Colonic mucosa (tissue), 4 donors: ENCODE measurements at places on chromosomes 2 and 18. TPM values are rescaled to one million over a fixed set of nuclear protein-coding genes. Genes with fewer than 3 reads are reported as not detected.

PIKFYVE gene
- 14.6 TPM for total RNA-seq

UPP2 gene
- not detected for total RNA-seq

CLIP4 gene
- total RNA-seq = 2.1 TPM

KCNJ13 gene
- not detected for total RNA-seq

DNA sequence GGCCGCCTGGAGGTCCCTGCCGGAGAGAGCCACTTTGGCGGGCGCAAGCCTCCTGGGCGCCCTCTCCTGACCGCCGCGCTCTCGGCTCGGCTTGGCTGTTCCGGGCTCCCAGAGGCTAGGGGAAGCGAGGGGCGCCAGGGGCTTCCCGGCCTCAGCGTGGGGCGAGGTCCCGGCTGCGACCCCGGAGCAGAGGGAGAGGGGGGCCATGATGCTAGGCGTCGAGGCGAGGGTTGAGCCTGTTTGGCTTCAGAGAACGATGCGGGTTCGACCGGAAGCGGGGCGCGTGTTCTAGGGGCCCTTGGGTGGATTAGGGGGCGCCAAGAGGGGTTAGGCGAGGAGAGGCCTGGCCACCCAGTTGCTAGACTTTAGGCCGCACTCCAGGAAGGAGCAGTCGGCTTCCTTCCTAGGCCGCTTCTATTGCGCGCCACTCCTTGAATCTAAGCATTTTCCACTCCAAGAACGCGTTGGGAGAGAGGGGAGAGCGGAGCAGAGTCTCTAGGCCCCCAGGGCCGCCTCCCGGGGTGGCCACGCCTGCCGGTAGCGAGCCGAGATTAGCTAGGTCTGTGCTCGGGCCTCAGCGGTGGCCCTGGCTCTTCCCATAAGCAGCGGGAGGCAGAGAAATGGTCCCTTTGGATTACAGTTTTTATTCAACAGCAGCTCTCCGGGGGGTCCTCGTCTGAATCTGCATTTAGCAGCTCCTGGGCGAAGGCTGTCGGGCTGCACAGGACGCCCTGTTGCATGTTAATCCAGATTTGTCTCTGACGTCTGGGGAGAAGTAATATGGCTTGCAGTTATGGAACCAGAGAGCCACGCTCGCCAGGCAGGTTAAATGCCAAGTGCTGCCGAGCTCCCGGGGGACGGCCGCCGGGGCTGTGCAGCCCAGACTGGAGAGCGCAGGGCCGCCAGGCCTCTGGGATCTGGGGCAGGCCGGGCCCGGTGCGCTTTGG is 11.3 kb downstream of the MEIS1 start:
- no peak for DNase-seq
